ENCODE measurements at places on chromosomes 13 and 19.

- DNase-seq = no peak
Measured at GRCh38 chr13:99129050-99129449, 71.6 kb upstream of the UBAC2 start.

- no peak for DNase-seq
Measured at GRCh38 chr19:47226426-47227351, 4.3 kb downstream of the BBC3 start.

DNA sequence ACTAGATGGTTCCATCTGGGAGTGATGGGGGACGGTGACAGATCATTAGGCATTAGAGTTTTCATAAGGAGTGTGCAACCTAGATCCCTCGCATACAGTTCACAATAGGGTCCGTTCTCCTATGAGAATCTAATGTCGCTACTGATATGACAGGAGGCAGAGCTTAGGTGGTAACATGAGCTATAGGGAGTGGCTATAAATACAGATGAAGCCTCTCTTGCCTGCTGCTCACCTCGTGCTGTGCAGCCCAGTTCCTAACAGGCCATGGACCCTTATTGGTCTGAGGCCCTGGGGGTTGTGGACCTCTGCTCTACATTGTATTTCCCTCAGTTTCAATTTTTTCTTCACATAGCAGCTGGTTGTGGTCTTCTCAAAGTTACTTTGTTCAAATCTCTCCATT lies 56.5 kb downstream of the CDK8 start:
- DNase-seq = no peak

DNA sequence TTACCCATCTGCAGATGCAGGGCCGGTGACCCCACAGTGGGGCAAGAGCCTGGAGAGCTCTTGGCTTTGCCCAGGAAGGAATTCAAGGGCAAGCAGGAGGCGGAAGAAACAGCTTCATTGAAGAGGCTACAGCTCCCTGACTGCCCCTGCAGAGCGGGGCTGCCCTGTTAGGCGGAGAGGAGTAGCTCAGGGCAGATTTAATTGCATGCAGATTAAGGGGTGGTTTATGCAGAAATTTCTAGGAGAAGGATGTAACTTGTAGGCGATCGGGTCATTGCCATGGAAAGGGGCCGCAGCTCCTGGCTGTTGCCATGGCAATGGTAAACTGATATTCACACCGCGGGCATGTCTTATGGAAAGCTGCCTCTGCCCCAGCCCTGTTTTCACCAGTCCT lies 94.1 kb downstream of the ATP11A start:
- DNase-seq = peak; percentile 50

- no peak for DNase-seq
Measured at GRCh38 chr13:95573221-95573620, 20.7 kb downstream of the CLDN10 start.

DNA sequence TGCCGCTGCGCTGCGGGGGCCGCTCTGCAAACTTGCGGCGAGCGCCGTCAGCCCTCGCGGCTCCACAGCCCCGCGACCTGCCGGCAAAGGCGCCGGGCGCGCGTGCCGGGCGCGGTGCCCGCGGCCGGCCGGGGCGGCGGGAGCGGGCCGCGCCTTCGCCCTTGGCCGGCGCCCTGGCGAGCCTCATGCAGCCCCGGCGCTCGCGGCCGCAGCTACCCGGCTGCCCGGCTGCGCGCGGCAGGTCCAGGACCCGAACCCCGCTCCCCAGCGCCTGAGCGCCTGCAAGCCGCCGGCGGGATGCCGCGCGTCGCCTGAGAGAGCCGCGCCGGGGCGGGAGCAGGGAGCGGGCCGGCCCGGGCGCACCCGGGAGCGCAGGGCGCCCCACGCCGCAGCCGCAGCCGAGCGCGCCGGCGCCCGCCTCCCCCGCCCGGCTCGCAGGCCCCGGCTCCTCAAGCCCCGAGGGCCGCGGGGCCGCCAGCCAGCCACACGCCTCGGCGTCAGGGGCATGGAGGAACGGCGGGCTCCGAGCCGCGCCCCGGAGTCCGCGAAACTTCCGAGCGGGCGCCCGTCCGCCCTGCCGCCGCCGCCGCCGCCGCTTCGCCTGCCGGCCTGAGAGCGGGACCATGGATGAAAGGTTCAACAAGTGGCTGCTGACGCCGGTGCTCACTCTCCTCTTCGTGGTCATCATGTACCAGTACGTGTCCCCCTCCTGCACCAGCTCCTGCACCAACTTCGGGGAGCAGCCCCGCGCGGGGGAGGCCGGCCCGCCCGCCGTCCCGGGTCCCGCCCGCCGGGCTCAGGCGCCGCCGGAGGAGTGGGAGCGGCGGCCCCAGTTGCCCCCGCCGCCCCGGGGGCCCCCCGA lies 564 bp downstream of the HS6ST3 start:
- DNase-seq = peak; percentile 90

- DNase-seq = no peak
Measured at GRCh38 chr19:57537953-57538547, 10.9 kb downstream of the ZNF549 start.

- no peak for DNase-seq
Measured at GRCh38 chr13:69600811-69601210, 506.8 kb upstream of the ATXN8OS start.

DNA sequence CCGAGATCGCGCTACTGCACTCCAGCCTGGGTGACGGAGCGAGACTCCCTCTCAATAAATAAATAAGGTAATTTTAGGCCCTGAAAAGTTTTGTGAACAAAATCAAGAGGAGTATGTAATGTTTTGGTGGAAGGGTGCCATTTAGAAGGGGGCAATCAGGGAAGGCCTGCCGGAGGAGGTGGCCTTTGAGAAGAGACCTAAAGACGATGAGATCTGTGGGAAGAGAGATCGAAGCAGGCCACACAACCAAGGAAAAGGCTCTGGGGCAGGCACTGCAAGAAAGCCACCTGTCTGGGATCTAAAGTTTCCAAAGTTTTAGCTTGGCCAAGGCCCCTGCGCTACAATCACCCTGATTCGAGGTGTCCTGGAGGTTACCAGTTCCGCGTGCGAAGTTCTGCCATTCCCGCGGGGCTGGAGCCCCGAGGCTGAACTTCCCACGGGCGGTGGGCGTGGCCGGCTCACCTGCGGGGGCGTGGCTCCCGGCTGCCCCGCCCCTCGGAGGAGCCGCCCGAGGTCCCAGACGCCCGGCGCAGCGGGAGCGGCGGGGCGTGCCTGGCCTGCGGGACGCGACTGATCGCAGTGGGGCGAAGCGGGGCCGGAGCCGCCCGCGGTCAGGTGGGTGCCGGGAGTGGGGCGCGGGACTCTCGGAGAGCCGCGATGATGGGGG lies at the start of gene KLC3:
Gene KLC3, plus strand, starts transcription at position 519 of the 667 bp plus-strand sequence. CDS start 4,792 bp downstream, outside the sequence.
- DNase-seq = no peak

GRCh38 chr13:22014469-22014868 lies 343.6 kb downstream of the FGF9 start:
- no peak for DNase-seq

DNA sequence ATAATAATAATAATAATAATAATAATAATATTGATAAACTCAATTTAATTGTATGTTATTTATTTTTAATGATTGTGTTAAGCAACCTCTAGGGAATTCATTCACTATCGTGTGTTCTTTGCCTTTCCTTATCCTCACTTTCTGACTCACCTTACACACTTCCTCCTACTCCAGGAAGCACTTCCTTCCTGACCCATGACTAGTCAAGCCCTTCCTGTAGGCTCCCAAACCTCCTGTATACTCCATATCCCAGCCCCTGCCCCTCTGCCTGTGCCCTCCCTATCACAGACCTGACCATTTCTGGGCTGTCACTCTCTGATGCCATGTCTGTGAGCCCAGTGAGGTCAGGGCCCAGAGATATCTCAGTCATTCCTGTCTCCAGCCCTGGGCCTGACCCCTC lies 7.6 kb downstream of the LGALS4 start:
- no peak for DNase-seq

- peak; percentile 91 for DNase-seq
Measured at GRCh38 chr13:112346173-112346898, 29.8 kb upstream of the SPACA7 start.

DNA sequence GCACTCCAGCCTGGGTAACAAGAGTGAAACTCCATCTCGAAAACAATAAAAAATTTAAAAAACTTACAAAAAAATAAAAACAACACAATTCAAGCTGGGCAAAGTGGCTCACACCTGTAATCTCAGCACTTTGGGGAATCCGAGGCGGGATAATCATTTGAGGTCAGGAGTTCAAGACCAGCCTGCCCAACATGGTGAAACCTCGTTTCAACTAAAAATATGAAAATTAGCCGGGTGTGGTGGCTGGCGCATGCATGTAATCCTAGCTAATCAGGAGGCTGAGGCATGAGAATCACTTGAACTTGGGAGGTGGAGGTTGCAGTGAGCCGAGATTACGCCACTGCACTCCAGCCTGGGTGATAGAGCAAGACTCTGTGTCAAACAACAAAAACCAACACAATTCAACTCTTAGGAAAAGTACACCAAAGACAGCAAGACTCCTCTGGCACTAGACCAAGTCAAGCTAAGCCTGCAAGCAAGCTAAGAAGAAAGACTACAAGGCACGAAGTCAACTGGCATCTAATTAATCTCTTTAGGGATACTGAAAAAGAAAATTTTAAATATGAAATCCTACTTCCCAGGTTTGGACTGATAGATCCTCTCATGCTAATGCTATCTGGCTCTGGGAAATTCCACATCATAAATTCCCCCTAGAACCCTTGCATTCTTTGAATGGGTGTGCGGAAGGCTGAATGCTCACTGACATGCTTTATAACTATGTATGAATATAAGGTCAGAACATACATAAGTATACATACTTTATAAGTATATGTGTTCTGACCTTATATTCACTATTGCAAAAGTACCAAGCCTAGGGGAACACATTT lies 7.9 kb downstream of the PBX4 start:
- no peak for DNase-seq

DNA sequence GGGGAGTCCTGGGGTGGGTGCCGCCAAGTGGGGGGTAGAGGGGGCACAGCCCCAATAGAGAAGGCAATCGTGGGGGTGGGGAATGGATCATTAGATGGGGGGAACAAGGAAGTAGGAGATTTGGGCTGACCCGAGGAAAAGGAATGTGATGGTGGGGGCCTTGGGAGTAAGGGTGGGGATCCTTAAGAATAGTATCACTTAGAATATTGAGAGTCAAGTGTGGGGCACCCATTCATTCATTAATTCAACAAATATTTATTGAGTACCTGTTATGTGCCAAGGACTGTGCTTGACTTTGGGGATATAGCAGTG lies 641 bp downstream of the PPP5C start:
- DNase-seq = no peak

DNA sequence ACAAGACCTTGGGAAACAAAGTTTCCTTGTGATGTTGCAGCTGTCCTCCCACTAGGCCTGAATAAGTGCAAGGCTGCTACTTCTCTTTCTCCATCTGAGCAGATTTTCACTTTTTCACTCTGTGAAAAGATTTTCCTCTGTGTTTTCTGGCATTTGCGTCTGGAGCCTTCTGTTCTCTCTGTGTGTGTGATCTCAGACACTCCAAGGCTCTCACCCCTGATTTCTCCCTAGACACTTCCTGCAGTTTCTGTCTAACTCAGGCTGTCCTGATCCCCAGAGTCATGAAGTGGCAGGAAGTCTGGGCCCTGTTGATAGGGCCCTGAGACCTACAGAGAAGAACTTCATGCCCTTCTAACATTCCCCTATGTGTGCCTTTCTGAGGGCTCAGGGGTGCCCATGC lies 37.2 kb downstream of the SIGLEC7 start:
- DNase-seq = no peak

DNA sequence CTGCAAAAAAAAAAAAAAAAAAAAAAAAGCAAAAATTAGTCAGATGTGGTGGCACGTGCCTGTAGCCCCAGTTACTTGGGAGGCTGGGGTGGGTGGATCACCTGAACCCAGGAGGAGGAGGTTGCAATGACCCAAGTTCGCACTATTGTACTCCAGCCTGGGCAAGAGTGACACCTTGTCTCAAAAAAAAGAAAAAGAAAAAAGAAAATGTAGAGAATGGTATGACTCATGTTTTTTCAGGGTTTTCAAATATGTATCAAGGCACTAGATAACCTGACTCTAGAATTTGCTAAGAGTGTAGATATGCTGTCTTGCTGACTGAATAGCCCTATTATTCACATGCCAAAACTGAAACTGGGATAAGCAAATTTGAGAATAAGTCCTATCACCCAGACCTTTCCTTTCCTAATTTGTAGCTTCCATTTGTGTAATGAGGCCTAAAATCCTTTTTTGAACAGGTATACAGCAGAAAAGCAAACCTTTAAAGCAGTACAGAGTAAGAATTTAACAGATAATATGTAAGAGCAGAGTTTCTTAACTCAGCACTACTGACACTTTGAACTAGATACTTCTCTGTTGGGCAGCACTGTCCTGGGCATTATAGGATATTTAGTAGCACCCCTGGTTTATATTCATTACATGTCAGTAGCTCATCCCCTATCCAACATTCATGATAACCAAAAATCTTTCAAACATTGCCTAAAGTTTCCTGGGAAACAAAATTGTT lies 108.6 kb downstream of the ELF1 start:
- no peak for DNase-seq

GRCh38 chr13:39956036-39956435 lies 300.6 kb downstream of the COG6 start:
- DNase-seq = no peak

GRCh38 chr13:72890546-72890945 lies 108.6 kb downstream of the PIBF1 start:
- DNase-seq = no peak

DNA sequence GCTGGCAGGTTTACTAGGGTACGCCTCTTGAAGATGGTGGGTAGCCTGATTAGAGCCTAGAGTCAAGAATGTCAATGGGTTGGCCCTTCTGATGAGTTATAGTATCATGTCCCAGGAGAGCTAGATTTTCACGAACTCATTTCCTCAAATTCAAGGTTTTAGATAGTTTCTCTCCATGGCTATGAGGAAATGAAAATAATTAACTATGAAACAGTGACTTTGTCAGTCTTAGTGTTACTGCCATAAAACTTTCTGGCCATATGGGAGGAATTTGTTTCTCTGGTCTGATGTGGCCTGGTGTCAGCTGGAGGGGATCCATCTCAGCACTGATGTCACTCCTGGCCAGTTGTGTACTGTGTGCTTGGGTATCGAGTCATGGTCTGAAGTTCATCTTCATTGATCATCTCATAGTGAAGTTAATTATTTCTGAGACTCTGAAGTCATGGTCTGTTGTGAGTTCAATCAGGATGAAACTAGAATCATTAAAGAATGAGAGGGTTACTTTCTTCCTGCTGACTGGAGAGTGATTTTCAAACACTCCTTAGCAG lies 49.4 kb upstream of the TNFSF11 start:
- DNase-seq = no peak

GRCh38 chr19:28066161-28066560 lies 1146.8 kb downstream of the UQCRFS1 start:
- DNase-seq = peak; percentile 18

GRCh38 chr19:6384381-6384780 lies 8.6 kb downstream of the GTF2F1 start:
- DNase-seq = no peak

All from NCI-H526 (cell line).